ENCODE measurements at places on chromosomes 3 and 15.

DNA sequence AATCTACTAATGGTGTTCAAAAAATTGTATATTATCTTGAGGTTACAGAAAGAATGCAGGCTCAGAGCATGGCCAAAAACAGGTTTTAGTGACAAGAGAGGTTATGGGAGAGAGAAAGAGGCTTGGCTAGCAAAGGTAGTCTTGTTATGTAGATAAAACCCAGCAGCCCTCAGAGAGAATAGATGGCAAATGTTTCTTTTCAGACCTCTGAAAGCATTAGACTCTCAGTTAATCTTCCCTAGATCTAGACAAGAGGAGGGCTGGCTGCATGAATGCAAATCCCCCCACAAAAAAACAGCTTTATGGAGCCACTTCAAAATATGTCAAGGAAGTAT lies 62.2 kb downstream of the OSTN start:
- DNase-seq, result no peak

GRCh38 chr15:90716317-90716975 lies 700 bp upstream of the BLM start:
- DNase-seq, result no peak

DNA sequence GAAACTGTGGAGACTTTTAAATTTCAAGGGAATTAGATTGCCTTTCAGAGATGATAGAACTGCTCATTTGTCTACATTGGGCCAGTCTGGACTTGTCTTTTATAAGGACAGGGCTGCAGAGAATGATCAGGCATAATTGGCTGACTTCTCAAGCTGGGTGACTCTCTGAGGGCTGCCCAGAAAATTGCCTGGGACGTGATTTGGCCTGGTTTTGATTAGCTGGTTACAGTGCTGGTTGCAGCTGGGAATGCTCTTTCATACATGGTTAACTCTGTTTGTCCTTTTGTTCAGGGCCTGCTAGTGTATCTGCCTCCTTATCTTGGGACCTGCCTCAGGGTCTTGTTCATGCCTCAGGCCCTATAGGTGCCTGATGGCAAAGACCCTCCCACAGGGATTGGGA lies 245.6 kb downstream of the CLSTN2 start:
- no peak for DNase-seq

GRCh38 chr3:197682713-197683112 lies 54.0 kb downstream of the RUBCN start:
- DNase-seq, result no peak

- peak; percentile 80 for DNase-seq
These were observed 219.9 kb upstream of the IGF1R start for GRCh38 chr15:98428253-98428989.

- DNase-seq, result no peak
These were observed 17.3 kb downstream of the CHRNA3 start for GRCh38 chr15:78603467-78603866.

GRCh38 chr15:96232335-96232734 lies 98.2 kb upstream of the NR2F2 start:
- no peak for DNase-seq

- DNase-seq, result no peak
These were observed 173.6 kb downstream of the KLHL25 start for GRCh38 chr15:85621094-85621493.

GRCh38 chr3:56135941-56136340 lies 332.3 kb downstream of the ERC2 start:
- DNase-seq, result no peak

DNA sequence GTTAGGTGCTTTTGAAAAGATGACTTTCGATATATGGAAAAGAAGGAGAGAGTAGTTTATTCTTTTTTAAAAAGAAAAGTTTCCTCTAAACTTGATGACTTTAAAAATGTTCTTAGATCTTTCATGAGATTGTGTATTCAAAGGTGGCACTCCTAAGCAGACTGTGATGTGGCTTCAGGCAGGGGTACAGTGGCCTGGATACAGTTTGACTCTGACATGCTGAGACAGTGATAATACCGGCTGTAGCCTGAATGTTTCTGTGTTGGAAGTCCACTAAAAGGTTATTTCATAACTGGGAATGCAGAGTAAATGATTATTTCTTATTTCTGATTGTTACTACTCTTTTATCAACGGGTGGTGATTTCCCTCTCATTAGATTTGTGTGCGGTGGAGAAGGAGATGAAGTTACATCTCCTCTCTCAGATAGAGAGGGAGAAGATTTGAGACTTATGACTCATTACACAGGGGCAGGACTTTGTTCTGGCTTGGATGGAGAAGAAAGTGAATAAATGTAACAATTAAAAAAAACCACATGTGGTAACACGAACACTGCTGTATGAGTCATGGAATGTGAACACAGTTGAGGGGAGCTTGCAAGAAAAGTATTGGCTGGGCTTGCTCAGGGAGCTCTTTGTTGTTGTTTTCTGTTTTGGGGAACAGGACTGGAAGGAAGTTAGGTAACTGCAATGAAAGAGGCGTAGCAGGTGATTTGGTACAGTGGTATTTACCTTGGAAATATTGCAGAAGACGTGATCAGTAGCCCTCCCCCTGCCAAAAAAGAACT lies 21.6 kb downstream of the SPTSSB start:
- no peak for DNase-seq

- DNase-seq, result no peak
These were observed 14.9 kb upstream of the TMCC1 start for GRCh38 chr3:129908417-129908816.

DNA sequence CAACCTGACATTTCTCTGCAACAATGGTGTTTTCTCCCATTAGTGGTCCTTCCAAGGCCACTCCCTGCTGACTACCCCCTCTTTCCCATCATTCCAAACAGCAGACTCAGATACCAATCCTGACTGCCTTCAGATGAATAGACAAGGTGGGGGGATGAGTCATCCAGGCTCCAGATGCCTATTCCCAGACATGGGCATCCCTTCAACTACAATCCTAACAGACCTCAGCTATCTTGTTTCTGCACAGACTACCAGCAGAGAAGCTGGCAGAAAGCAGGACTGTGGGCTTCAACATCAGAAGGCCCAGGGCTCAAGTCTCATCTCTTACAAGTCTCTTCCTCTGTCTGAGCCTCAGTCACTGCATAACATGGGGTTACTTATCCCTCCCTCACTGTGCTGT lies 2.2 kb downstream of the RBP1 start:
- no peak for DNase-seq

GRCh38 chr3:135172191-135172869 lies 377.3 kb downstream of the EPHB1 start:
- DNase-seq, result no peak

DNA sequence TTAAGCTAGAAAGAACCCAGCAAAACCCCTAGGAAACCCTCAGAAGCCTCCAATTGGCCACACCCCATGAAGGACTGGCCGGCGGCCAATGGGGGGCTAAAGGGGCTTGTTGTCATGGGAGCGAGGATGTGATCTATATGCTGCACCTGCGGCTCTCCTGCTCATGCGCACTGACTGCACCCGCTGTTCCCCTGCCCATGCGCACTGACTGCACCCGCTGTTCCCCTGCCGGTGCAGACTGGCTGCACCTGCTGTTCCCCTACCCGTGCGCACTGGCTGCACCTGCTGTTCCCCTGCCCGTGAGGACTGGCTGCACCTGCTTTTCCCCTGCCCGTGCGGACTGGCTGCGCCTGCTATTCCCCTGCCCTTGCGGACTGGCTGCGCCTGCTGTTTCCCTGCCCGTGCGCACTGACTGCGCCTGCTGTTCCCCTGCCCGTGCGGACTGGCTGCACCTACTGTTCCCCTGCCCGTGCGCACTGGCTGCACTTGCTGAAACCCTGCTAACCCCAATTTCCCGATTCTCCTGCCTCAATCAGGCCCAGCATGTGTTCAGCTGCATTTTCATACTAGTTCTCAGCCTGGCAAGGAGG lies 16.8 kb upstream of the MCCC1 start:
- DNase-seq, result peak; percentile 68

DNA sequence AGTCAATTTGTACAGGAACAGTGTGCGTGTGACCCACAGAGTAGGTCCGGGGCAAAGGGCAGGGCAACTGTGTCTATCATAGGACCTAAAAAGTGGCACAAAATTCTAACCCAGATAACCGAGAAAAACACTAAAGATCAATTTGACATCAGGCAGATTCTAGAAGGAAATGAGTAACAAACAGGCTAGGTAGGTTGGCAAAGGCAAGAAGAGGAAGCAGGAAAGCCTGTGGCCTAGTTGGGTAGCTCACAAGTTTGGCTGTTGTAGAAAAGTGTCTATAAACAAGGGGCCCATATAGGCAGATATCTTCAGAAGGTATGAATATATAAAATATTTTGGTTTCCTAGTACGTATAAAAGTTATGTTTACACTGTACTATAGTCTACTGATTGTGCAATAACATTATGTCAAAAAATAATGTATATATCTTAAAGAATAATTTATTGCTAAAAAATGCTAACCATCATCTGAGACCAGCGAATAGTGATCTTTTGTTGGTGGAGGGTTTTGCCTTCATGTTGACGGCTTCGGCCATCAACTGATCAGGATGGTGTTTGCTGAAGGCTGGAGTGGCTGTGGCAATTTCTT lies 13.3 kb upstream of the OR5K1 start:
- no peak for DNase-seq

DNA sequence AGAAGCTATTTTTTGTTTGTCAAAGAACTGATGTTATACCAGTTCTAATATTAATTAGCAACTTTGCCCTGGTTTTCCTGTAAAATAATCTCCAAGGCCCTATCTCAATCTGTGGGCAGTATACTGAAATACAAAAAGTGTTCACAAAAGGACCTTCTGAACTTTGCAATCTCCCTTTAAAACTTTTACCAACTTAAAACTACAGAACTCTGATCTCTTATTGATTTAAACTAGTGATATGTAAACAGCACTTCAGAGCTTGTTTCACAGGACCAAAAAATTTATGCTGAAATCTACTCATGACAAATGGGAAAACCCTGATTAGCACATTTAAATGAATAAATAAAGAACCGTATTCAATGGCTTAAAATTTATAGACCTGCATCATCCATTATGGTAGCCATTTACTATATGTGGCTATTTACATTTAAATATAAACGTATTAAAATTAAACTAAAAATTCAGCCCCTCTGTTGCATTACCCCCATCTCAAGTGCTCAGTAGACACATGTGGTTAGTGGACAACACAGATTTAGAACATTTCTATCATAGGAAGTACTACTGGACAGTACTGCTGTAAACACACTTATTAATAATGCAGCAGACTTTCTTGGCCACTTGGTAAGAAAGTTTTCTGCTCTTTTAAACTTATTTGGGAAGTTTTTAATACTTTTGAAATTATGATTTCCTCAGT lies 12.0 kb downstream of the AGTR1 start:
- DNase-seq, result no peak
